ENCODE measurements at places on chromosomes 2 and 18. TPM values are rescaled to one million over a fixed set of nuclear protein-coding genes. Genes with fewer than 3 reads are reported as not detected.

C18orf63 gene
- total RNA-seq = not detected

RFTN2 gene
- total RNA-seq = not detected

SLC8A1 gene
- total RNA-seq = 0.71 TPM

ABCG8 gene
- not detected for total RNA-seq

RBKS gene
- total RNA-seq = 8.8 TPM

CRYGC gene
- total RNA-seq = not detected

CYP26B1 gene
- 12.9 TPM for total RNA-seq

TUBB6 gene
- 190 TPM for total RNA-seq

C2orf80 gene
- not detected for total RNA-seq

MEP1B gene
- total RNA-seq = 0.15 TPM

PDE1A gene
- total RNA-seq = 0.10 TPM

LRP1B gene
- total RNA-seq = not detected

OSBPL6 gene
- 9.0 TPM for total RNA-seq

MERTK gene
- total RNA-seq = 2.1 TPM

SS18 gene
- total RNA-seq = 75.7 TPM

SLC11A1 gene
- 0.28 TPM for total RNA-seq

SERPINB10 gene
- total RNA-seq = 0.22 TPM

CNOT9 gene
- 50.2 TPM for total RNA-seq

TRMT61B gene
- 17.7 TPM for total RNA-seq

PUM2 gene
- total RNA-seq = 56.7 TPM

SCLY gene
- 26.1 TPM for total RNA-seq

CD207 gene
- total RNA-seq = not detected

KIF1A gene
- 0.62 TPM for total RNA-seq

AP1S3 gene
- 23.7 TPM for total RNA-seq

METTL8 gene
- total RNA-seq = 35.1 TPM

KLHL29 gene
- total RNA-seq = 4.0 TPM

COL5A2 gene
- 56.0 TPM for total RNA-seq

SPP2 gene
- total RNA-seq = not detected

ICOS gene
- not detected for total RNA-seq

PLGLB1 gene
- 0.76 TPM for total RNA-seq

RAB6D gene
- not detected for total RNA-seq

PMAIP1 gene
- total RNA-seq = 11.9 TPM

DNAH7 gene
- total RNA-seq = 0.93 TPM

ATP8B1 gene
- total RNA-seq = 9.9 TPM

CRYGD gene
- not detected for total RNA-seq

MAB21L4 gene
- total RNA-seq = 0.15 TPM

NCKAP5 gene
- total RNA-seq = 1.7 TPM

TANC1 gene
- 10.6 TPM for total RNA-seq

FOXI3 gene
- total RNA-seq = not detected

CACNB4 gene
- 0.10 TPM for total RNA-seq

SLC19A3 gene
- total RNA-seq = 3.4 TPM

SLC30A3 gene
- total RNA-seq = 4.8 TPM

SNRPD1 gene
- total RNA-seq = 174 TPM
